IPS DF 19.7 (cell line): ENCODE measurements at places on chromosomes 7 and 10.

- DNase-seq: no peak
These were observed 2.6 kb upstream of the RFC2 start for GRCh38 chr7:74256491-74257408.

- no peak for DNase-seq
These were observed 71.0 kb downstream of the MKI67 start for GRCh38 chr10:128055061-128055868.

DNA sequence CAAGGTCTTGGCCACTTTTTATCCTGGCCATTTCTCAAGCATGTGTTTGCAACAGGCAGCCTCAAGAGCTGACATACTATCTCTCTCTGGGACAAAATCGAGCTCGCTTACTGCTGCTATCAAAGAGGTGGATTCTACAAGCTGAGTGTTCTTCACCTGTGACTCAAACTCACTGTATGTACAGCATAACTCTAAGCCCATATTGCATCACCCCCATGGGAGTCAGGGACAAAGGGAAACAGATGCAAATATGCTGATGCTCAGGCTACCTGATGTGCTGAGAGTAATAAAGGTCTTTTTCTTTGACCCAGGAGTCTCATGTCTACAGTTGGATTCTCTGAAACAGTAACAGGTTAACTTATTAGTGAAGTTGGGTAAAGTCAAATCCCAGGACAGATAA lies 45.2 kb downstream of the PCLO start:
- no peak for DNase-seq

- no peak for DNase-seq
These were observed 94.8 kb downstream of the GSAP start for GRCh38 chr7:77321300-77321699.

GRCh38 chr7:1494447-1494846 lies 9.7 kb downstream of the INTS1 start:
- no peak for DNase-seq
